ENCODE measurements at places on chromosomes 7 and 10. TPM values are rescaled to one million over a fixed set of nuclear protein-coding genes. Genes with fewer than 3 reads are reported as not detected.

DNA sequence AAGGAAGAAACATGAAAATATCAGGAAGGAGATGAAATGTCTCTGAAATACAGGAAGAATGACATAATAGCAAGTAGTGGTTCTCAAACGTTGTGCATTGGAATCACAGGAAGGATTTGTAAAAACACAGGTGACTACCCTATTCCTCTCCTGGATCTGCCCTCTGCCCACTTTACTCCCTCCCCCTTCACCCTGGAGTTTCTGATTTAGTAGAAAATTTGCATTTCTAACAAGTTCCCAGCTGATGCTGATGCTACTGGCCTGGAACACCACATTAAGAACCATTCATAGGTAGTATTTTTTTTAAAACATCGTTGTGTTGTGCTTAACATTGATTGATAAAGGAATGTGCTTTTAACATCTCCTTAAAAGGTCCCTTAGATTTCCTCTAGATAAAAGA lies 130.9 kb downstream of the PHF14 start:
- no peaks in the 10 kb centered on the region for H3K4me1 ChIP-seq
- no peak overlapping the region for H3K4me3 ChIP-seq
- H3K36me3 ChIP-seq, result peaks cover 7% of the 10 kb centered on the region
- no peak overlapping the region for H3K27ac ChIP-seq
- DNase-seq, result no peak

- H3K27me3 ChIP-seq, result no peaks in the 10 kb centered on the region
- H3K4me1 ChIP-seq, result peaks cover 7% of the 10 kb centered on the region
- H3K27ac ChIP-seq, result no peak overlapping the region
- no peak for DNase-seq
- H3K36me3 ChIP-seq, result peaks cover 3% of the 10 kb centered on the region
These were observed 95.3 kb downstream of the CUX1 start for GRCh38 chr7:101912716-101913110.

The PALS2 gene
- total RNA-seq, result 40.9 TPM

The DGKI gene
- 2.2 TPM for total RNA-seq

- DNase-seq, result no peak
- H3K4me1 ChIP-seq, result peaks cover 2% of the 10 kb centered on the region
- H3K36me3 ChIP-seq, result no peaks in the 10 kb centered on the region
- H3K27ac ChIP-seq, result no peak overlapping the region
- H3K27me3 ChIP-seq, result peaks cover 17% of the 10 kb centered on the region
These were observed 22.5 kb downstream of the CH25H start for GRCh38 chr10:89184638-89185037.

DNA sequence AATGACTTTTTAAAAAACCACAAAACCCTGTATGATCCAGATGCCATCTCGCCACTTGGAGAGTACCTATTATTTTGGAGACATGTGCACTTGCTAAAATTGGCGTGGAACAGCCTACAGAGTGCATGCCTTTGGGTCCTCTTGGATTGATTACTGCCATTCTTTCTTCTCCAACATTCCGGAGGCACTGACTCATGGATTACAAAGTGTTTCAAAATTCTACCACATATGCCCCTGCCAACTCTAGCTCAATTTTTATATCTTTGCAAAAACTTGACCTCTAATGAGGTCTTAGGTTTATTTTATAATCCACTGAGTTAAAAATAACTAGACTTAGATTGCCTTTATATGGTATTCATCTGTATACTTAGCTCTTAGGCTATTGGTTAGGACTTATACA lies 55.8 kb upstream of the KIF5B start:
- no peak overlapping the region for H3K4me3 ChIP-seq
- no peaks in the 10 kb centered on the region for H3K4me1 ChIP-seq
- no peak for DNase-seq
- H3K36me3 ChIP-seq, result no peaks in the 10 kb centered on the region
- H3K27ac ChIP-seq, result no peak overlapping the region

DNA sequence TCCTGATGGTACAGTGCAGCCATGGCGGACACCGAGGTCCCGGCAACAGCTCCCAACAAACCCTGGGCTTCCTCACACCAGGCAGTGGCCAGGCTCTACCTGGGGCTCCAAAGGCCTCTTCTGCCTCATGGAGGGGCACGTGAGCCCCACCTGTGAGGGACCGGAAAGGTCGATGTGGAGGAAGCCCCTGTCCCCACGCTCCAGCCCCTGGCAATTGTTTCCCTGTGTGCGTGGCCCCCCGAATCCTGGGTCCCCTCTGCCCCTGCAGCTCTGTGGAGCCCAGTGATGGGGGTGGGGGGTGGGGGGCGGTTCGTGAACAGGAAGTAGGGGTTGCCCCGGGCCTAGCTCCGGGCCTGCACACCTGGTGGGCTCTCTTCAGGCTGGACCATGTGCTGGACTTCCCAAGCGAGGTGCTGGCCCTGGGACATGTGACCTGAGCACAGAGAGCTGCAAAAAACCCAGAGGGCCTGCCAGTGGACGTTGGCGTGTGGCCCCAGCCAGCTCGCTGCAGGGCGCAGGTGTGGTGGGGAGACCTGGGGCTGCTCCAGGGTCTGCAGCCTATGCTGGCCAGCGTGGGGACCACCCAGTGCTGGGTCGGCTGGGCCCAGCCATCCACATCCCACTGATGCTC lies 72.6 kb downstream of the INPP5A start:
- no peaks in the 10 kb centered on the region for H3K27me3 ChIP-seq
- no peak overlapping the region for H3K4me3 ChIP-seq
- H3K4me1 ChIP-seq, result peaks cover 33% of the 10 kb centered on the region
- no peak overlapping the region for H3K27ac ChIP-seq
- peaks cover 7% of the 10 kb centered on the region for H3K36me3 ChIP-seq
- no peak for DNase-seq

GRCh38 chr7:158076656-158077055 lies 511.0 kb downstream of the PTPRN2 start:
- no peak overlapping the region for H3K4me3 ChIP-seq
- no peaks in the 10 kb centered on the region for H3K4me1 ChIP-seq
- no peak overlapping the region for H3K27ac ChIP-seq
- no peaks in the 10 kb centered on the region for H3K27me3 ChIP-seq
- no peaks in the 10 kb centered on the region for H3K36me3 ChIP-seq
- no peak for DNase-seq

GRCh38 chr10:88154596-88155250 lies 291.3 kb downstream of the PTEN start:
- H3K27ac ChIP-seq, result no peak overlapping the region
- peaks cover 11% of the 10 kb centered on the region for H3K4me1 ChIP-seq
- H3K36me3 ChIP-seq, result peaks cover 13% of the 10 kb centered on the region
- no peaks in the 10 kb centered on the region for H3K27me3 ChIP-seq
- DNase-seq, result no peak

The AMPH gene
- total RNA-seq, result not detected

The LIPF gene
- not detected for total RNA-seq

- no peak overlapping the region for H3K27ac ChIP-seq
- no peaks in the 10 kb centered on the region for H3K36me3 ChIP-seq
- no peaks in the 10 kb centered on the region for H3K4me1 ChIP-seq
- no peak for DNase-seq
- no peaks in the 10 kb centered on the region for H3K27me3 ChIP-seq
These were observed 9.6 kb upstream of the NUPR2 start for GRCh38 chr7:56125831-56126230.

The ACSL5 gene
- 54.3 TPM for total RNA-seq

The CLCN1 gene
- not detected for total RNA-seq

The CRCP gene
- total RNA-seq, result 33.8 TPM

DNA sequence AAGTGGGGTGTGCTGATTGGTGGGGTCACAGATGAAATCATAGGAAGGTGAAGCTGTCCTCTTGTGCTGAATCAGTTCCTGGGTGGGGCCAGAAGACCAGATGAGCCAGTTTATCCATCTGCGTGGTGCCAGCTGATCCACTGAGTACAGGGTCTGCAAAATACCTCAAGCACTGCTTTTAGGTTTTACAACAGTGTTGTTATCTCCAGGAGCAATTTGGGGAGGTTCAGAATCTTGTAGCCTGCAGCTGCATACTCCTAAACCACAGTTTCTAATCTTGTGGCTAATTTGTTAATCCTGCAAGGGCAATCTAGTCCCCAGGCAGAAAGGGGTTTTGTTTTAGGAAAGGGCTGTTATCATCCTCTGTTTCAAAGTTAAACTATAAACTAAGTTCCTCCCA lies 17.0 kb upstream of the IFRD1 start:
- no peaks in the 10 kb centered on the region for H3K4me1 ChIP-seq
- no peak for DNase-seq
- H3K36me3 ChIP-seq, result no peaks in the 10 kb centered on the region

The RP9 gene
- 21.4 TPM for total RNA-seq

The SPDYE6 gene
- total RNA-seq, result not detected

- no peaks in the 10 kb centered on the region for H3K4me1 ChIP-seq
- no peak overlapping the region for H3K4me3 ChIP-seq
- no peak overlapping the region for H3K27ac ChIP-seq
- DNase-seq, result no peak
- no peaks in the 10 kb centered on the region for H3K36me3 ChIP-seq
These were observed 47.7 kb downstream of the HHEX start for GRCh38 chr10:92737484-92737883.

The CDH23 gene
- 1.4 TPM for total RNA-seq

The TMEM213 gene
- total RNA-seq, result not detected

GRCh38 chr10:60827791-60828488 lies 49.7 kb downstream of the CDK1 start:
- no peaks in the 10 kb centered on the region for H3K36me3 ChIP-seq
- H3K4me3 ChIP-seq, result no peak overlapping the region
- peaks cover 7% of the 10 kb centered on the region for H3K4me1 ChIP-seq
- no peak for DNase-seq
- no peak overlapping the region for H3K27ac ChIP-seq

DNA sequence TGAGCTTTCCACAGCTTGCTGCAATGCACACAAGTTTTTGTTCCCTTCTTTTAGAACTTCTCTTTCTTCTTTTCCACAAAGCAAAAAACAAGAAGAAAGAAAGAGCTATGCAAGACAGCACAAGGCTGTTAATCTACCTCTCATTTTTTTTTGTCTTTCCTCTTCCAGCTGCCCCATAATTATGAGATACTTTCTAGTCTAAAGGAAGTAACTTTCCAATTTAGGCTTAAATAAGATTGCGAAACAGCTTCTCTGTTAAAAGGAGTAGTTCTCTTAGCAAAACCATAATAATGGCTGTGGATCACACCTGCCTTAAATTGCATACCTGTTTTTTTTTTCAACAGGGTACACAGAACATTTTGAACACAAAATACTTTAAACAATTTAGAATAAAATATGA lies 56.0 kb downstream of the NDUFB2 start:
- H3K36me3 ChIP-seq, result peaks cover 2% of the 10 kb centered on the region
- H3K27ac ChIP-seq, result no peak overlapping the region
- no peaks in the 10 kb centered on the region for H3K4me1 ChIP-seq
- H3K27me3 ChIP-seq, result no peaks in the 10 kb centered on the region

DNA sequence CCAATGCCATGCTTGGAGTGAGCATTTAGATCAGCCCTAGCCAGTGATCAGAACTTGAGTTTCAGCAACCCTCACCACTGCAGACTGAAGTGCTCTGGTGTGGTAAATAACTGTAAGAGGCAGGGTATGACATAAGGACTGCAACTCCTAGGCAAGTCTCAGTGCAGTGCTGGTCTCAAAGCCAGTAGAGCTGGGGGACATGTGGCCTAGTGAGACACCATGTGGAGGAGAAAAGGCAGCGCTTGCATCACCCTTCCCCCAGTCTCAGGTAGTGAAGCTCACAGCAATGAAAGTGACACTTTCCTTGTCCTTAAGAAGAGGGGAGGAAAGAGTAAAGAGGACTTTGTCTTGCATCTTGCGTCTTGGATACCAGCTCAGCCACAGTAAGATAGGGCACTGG lies 386.8 kb upstream of the POT1 start:
- H3K27me3 ChIP-seq, result no peaks in the 10 kb centered on the region
- no peaks in the 10 kb centered on the region for H3K36me3 ChIP-seq
- H3K27ac ChIP-seq, result no peak overlapping the region
- no peaks in the 10 kb centered on the region for H3K4me1 ChIP-seq
- no peak overlapping the region for H3K4me3 ChIP-seq

All from activated naive CD8-positive, alpha-beta T cell treated with anti-CD3 and anti-CD28 coated beads for 36 hours (primary cell).